DMS 273 treated with DMSO at 0.1 percent for 48 hours (cell line): ENCODE measurements at places on chromosomes 2 and 18.

- no peak for DNase-seq
Observed at GRCh38 chr18:3441290-3441689, 8.7 kb upstream of the TGIF1 start.

DNA sequence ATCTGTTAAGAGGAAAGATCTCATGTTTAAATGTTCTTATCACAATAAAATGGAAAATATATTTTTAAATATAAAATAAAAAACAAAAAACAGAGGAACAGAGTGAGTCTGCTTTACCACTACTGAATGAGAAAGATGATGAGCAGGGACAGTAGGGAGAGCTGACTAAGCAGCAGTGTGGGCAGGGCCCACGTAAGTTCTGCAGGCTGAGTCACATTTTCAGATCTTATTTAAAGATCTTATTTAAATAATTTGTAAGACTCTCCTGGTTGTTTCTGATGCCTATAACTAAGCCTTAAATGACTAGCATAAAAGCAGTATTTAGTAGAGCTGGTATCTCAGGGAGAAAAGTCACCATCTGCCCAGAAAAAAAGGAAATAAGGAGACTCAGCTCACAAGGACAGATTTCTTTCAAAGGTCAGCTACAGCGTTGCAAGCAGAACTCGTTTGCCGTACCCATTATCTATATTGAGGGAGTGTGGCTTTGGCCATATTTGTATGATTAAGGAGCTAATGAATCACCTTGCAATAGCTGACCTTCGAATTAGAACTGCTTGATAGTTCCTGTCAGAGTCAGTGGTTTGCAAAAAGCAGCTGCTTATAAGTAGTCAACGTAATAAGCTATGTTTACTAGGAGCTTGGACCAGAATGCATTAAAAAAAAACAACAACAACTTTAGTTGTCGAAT lies 322.1 kb upstream of the CHAC2 start:
- no peak for DNase-seq

DNA sequence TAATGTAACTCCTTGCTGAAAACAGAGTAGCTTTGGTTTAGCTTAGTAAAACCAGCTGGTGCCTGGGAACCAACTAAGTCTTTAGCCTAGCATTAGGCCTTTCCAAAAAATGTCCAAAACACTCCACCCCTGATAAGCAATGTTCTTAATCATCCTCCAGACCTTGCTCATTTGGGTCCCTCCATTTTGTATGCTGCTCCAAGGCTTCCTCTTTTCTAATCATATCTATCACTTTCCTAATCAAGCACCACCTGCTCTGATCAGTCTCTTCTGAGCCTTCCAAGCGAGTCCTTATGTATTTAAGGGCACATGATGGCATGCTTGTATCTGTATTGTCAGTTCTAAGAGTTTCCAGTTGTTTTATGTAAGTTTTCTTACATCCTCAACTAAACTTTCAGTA lies 23.6 kb downstream of the THADA start:
- DNase-seq, result no peak

DNA sequence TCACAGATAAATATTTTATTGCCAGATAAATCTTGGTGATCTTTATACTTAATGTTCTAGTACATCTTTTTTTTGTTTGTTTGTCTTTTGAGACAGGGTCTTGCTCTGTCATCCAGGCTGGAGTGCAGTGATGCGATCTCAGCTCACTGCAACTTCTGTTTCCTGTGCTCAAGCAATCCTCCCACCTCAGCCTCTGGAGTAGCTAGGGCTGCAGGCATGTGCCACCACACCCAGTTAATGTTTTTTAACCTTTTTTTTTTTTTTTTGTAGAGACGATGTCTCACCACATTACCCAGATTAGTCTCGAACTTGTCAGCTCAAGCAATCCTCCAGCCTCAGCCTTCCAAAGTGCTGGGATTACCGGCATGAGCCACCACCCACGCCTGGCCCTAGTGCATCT lies 9.1 kb upstream of the C1GALT1C1L start:
- DNase-seq, result no peak

GRCh38 chr18:379681-380330 lies 112.0 kb upstream of the THOC1 start:
- no peak for DNase-seq

GRCh38 chr2:199348871-199349270 lies 108.9 kb downstream of the SATB2 start:
- no peak for DNase-seq

- DNase-seq, result no peak
Observed at GRCh38 chr2:6917071-6917760, at the start of gene RNF144A. Gene RNF144A, plus strand, starts transcription at chr2:6917412. Its CDS starts 79,515 bp downstream, at chr2:6996927.

DNA sequence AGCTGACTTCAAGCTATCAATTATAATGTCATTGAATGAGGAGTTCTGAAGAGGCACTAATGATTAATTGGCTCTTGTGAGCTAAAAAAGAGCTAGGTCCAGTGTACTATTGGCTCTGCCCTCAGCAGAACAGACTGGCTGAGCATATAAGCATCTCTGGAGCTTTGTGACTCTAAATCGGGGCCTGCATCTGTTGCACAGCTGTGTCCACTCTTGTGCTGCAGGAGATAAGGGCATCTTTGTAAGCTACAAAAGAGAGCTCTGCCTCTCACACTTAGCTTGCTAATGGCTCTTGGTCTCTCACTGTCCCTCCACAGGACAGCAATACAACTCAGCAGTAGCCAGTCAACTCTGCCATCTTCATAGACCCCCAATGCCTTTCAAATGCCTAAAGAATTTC lies 61.5 kb upstream of the L3MBTL4 start:
- DNase-seq, result no peak

DNA sequence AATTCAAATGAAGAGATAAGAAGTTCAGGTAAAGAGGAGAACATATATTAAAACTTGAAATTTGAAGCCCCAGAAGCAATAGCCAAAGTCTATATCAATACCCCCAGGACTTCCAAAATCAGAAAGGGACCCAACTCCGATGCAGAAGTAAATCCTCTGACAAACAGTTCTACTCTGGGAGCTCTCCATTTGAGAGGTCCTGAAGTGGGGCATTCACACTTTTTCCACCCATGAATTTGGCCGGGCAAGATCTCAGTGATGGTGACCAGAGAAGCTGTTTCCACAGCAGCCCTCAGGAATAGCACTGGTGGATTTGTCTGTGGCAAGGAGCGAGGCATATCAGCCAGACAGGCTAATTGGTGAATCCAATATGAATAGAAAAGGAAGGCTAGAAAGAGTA lies 313.6 kb upstream of the MC4R start:
- DNase-seq, result no peak

DNA sequence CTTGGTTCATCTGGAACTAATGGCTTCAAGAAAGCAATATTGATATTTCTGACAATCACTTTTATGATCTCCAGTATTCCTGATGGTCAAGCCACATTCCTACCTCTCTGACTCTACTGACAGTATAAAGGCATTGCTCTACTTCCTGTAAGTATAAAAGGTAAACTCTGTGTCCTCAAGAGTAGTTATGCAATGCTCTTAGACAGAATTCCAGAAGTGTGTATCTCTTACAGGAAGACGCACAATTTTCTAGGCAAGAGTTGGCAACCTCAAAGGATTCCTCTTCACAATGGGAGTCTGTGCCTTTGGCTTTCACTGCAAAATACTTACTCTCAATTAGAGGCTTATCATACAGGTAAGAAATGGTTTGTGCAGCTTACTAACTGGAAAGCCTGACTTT lies 100.1 kb downstream of the THADA start:
- no peak for DNase-seq

DNA sequence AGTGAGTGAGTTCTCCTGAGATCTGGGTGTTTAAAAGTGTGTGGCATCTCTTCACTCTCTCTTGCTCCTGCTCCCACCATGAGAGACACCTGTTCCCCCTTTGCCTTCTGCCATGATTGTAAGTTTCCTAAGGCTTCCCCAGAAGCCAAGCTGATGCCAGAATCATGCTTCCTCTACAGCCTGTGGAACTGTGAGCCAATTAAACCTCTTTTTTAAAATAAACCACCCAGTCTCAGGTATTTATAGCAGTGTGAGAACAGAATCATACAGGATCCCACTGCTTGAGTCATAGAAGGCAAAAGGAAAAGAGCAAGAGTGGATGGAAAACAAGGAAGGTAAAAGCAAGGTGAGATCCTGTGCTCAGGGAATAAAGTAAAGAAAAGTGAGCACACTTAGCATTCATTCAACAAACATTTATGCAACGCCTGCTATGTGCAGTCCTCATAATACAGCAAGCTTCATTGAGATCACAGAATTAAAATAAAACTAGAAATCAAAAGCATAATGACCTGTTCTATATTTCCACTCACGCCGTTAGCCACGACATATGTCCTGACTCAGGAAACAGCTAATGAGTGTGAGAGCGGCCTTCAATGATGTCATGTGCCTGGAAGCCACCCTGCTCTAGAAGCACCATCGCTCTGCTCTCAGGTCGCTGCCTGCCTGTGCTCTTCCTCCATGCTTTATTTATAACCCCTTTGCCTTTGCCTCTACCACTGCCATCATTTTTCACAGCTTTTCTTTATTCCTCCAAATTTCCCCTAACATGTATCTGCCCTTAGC lies 11.3 kb upstream of the COPS8 start:
- DNase-seq, result no peak

- DNase-seq, result no peak
Observed at GRCh38 chr2:240259201-240259923, 118.9 kb upstream of the OTOS start.

GRCh38 chr18:33987206-33987605 lies 237.5 kb downstream of the NOL4 start:
- DNase-seq, result no peak

GRCh38 chr2:32363597-32363996 lies 6.8 kb downstream of the BIRC6 start:
- DNase-seq, result no peak

DNA sequence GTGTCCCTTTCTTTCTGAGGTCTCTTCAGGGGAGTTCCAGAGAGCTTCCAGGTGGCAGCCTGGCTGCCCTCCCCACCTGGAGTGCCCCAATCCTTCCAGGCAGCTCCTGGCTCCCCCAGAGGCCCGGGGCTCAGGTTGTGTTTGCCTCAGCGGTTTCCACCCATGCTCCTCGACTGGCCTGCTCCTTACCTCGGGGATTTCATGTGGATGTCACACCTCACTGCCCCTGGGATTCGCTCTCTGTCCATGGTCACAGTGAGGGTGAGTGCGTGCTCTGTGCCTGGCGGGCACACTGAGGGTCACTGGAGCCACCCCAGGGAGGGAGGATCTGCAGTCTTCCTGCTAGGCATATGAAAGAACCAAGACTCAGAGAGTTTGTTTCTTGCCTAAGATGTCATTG lies 2.1 kb upstream of the TOGARAM2 start:
- DNase-seq, result no peak

DNA sequence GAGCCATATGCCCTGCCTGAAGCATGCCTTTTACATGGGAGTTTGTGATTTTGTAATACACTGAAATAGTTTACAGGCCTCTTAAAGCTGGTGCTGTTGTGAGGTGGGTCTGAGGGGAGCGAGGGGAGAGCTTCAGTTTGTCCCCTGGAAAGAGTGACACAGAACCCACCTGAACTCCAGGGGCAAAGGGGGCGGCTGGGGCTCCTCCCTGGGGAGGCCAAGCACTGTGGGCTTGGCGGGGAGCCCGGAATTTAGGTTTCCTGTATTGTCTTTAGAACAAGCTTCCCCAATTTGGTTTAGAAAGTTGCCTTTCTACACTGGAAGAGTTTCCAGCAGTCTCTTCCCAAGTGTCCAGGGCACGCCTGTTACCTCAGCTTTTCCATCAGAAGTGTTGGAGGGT lies 75.7 kb downstream of the VAPA start:
- no peak for DNase-seq

- no peak for DNase-seq
Observed at GRCh38 chr18:5429681-5430080, 114.1 kb downstream of the EPB41L3 start.

- no peak for DNase-seq
Observed at GRCh38 chr2:28979576-28980366, 1.3 kb upstream of the TOGARAM2 start.

- no peak for DNase-seq
Observed at GRCh38 chr2:11387100-11387390, 42.6 kb upstream of the ROCK2 start.

DNA sequence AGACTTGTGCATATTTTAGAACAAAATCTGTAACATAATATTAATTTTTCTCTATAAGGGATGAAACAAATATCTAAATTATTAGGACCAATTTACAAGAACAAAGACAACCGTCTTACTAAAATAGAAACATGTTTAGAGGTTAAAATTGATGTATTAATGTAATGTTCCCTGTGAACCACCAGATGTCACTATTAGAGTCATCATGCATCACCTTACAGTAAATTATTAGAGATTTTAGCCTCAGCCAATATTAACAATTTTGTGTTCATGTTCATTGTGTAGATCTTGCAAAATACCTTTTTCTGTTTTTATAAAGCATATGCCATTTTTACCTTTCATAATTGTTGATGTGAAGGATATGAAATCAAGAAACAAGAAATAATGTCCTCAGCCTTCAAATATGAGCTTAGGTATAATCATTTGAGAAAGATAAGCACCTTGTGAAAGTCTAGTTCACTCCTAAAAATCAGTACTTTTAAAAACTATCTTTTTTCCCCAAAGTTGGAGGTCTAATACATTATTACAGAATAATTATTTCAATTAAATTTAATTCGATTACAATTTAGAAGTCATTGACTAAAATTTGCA lies 344.3 kb upstream of the KCNH7 start:
- DNase-seq, result no peak

DNA sequence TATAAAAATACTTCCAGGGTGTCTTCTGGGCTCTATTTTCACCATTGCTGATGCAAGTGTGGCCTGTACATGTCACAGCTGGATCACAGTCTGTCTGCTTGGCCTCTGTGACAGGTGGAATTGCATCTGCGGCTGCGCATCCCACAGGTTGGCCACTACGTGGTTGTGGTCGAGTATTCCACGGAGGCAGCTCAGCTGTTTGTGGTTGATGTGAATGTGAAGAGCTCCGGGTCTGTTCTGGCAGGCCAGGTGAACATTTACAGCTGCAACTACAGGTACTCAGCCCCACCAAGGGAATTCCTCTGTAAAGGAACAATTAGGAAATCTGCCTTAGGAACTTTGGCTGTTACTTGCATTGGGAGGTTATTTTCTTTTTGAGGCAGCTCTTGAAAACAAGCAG lies 144.5 kb downstream of the LAMA3 start:
- DNase-seq, result no peak

DNA sequence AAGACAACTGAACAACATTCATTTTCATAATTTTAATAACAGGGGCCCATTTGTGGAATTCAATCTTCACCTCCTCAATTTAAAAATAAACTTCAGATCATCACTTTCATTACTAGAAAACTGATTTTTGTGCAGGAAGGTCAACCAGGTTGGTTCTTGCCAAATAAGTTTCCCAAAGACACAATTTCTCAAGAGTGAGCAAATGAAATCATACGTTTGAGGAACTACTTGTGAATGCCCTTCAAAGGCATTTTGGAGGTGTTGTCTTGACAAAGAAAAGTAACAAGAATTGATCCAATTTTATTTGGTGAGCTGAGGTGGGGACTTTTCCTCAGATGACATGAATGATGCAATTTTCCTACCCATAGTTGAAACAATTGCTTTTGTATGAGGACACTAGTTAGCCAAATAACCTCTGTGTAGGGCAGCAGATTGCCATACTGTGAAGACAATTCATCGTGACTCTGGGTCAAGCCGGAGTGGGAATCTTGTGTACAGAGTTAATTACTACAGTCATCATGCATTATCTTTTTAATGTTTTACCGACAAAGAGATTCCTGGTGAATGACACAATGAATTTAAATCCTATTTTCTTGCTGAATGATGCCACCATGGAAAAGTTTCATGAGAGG lies 121.8 kb downstream of the TGFA start:
- no peak for DNase-seq
